ENCODE measurements at places on chromosomes 6 and 20. TPM values are rescaled to one million over a fixed set of nuclear protein-coding genes. Genes with fewer than 3 reads are reported as not detected.

Gene SALL4
- 0.04 TPM for total RNA-seq

Gene ISM1
- 4.5 TPM for total RNA-seq

Gene TNFAIP3
- total RNA-seq = 21.7 TPM

Gene CD40
- 15.3 TPM for total RNA-seq

Gene CTCFL
- total RNA-seq = not detected

Gene C20orf202
- not detected for total RNA-seq

Gene PRICKLE4
- 10.9 TPM for total RNA-seq

Gene ADGRF4
- 16.8 TPM for total RNA-seq

Gene PLN
- 1.1 TPM for total RNA-seq

Gene SSTR4
- total RNA-seq = not detected

Gene FAM83C
- 37.9 TPM for total RNA-seq

Gene MCCD1
- not detected for total RNA-seq

Gene ERGIC3
- total RNA-seq = 230 TPM

Gene SNTA1
- 15.2 TPM for total RNA-seq

Gene WFDC12
- not detected for total RNA-seq

Gene C20orf141
- not detected for total RNA-seq

Gene MICB
- total RNA-seq = 1.8 TPM

Gene PGK2
- total RNA-seq = not detected

Gene PRRT1
- 0.35 TPM for total RNA-seq

Gene LY86
- 2.3 TPM for total RNA-seq

Gene NKX2-4
- not detected for total RNA-seq

Gene SH3BGRL2
- 34.2 TPM for total RNA-seq

Gene SLCO4A1
- total RNA-seq = 17.1 TPM

Gene TGM2
- 6.1 TPM for total RNA-seq

Gene HAO1
- total RNA-seq = not detected

Gene NR2E1
- not detected for total RNA-seq

Gene SMIM8
- 6.3 TPM for total RNA-seq

Gene RSPO3
- total RNA-seq = 1.6 TPM

Gene RAD21L1
- total RNA-seq = not detected

Gene PTPRT
- total RNA-seq = 0.06 TPM

Gene SAPCD1
- total RNA-seq = 0.95 TPM

Gene BEND6
- total RNA-seq = 0.57 TPM

Gene OR2B6
- not detected for total RNA-seq

Gene SPAG4
- total RNA-seq = 0.44 TPM

Gene MDFI
- 105 TPM for total RNA-seq

Gene PNPLA1
- total RNA-seq = 0.64 TPM

Gene ZC2HC1B
- total RNA-seq = not detected

Gene MAP7
- 33.0 TPM for total RNA-seq

Gene NSFL1C
- total RNA-seq = 59.3 TPM

Gene ASIP
- total RNA-seq = not detected

Gene ETV7
- 2.5 TPM for total RNA-seq

Data from esophagus squamous epithelium (tissue), 5 donors.